ENCODE measurements at places on chromosomes 2 and 18.

- no peak for DNase-seq
These were observed 43.6 kb downstream of the QPCT start for GRCh38 chr2:37388074-37388473.

DNA sequence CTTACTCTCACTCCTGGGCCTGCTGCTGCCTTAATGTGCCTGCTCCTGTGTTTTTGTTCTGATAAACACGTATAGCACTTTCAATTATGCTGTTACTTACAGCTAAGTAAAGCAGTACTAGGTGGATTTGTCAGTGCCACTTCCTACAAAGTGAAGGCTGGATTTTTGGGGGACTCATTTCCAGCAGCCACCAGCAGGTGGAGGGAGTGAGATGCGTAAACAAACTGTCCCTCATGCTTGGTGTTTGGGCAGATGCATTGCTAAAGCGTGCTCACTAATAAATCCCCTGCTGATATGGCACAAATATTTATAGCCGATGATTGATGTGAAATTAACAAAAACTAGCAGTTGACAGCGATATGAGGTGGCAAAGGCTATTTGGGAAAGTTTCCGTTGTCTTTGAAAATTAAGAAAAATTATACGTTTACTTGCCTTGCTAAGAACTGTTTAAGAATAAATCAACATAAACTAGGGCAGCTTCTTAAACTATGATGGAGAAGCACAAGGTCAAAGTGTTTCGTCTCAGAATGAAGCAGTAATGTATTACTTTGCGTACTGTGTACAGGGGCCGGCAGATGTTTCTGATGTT is 101.7 kb downstream of the AGAP1 start:
- peak; percentile 43 for DNase-seq

GRCh38 chr2:24253303-24253919 is 78.6 kb downstream of the FAM228A start:
- no peak for DNase-seq

DNA sequence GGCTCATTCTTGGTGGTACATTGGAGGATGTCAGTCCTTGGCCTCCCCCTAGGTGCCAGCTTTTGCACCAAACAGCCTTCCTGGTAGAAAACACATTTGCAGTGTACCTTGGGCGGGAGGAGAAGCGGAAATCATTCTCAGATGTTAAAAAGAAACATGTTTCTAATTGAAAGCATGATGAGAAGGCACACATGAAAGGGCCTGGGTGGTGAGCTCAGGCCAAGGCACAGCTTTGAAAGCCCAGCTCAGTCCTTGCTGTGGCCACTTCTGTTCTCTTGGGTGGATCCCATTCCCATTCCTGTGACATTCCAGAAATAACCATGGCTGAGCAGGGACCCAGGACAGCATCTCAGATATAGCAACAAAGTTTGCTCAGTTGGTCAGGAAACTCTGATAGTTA is 71.5 kb downstream of the LTBP1 start:
- DNase-seq: no peak

GRCh38 chr2:116582850-116583249 is 1231.6 kb upstream of the DDX18 start:
- no peak for DNase-seq

- DNase-seq: peak; percentile 4
These were observed 36.1 kb downstream of the DHRS9 start for GRCh38 chr2:169105476-169105875.

All from NCI-H774 (cell line).